ENCODE measurements at places on chromosomes 4 and X. TPM values are rescaled to one million over a fixed set of nuclear protein-coding genes. Genes with fewer than 3 reads are reported as not detected.

GRCh38 chr4:178148106-178148505 lies 705.9 kb upstream of the AGA start:
- no peak for DNase-seq

Gene F8A2
- 2.6 TPM for total RNA-seq

Gene TSC22D3
- total RNA-seq = 681 TPM

Gene TCEAL5
- 0.88 TPM for total RNA-seq
